ENCODE measurements at places on chromosomes 5 and 9.

DNA sequence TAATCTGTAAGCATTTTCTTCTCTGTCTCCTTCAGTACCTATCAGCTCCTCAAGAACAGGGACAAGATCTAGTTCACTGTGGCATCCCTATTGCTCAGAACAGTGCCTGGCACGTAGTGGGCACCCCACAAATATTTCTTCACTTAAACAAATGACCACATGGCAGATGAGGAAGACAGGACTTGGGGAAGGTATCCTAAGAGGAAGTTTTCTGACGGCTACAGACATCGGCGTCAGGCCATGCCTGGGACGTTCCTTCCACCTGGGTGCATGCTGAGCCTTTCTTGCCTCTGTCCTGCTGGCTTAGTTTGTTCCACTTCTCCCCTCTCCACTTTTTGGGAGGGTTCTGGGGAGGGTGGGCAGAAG, 60.2 kb downstream of the NEURL1B start:
- DNase-seq, result no peak

GRCh38 chr9:87836951-87837705, 45.5 kb upstream of the SPATA31E1 start:
- DNase-seq, result no peak

- DNase-seq, result no peak
Observed at GRCh38 chr5:60598424-60598823, 101.5 kb downstream of the DEPDC1B start.

DNA sequence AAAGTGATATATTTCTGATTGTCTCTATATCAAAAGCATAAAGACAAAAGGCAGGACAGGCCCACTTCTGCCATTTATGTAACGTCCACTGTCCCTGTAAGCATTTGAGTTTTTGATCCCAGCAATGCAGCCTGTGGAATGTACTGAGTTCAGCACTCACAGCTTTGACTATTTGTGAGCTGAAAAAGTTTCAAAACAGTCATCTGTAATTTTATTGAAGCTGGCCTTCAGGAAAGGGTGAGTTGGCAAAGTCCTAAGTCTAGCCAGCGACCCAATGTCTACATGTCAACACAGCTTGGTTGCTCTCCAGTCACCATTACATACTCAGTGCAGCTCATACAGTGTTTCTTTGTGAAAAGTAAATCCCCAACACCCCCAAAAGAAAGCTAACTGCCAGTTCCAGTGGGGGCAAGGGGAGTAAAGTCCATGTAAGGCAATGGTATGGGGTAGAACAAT, 9.7 kb downstream of the LIFR start:
- no peak for DNase-seq

GRCh38 chr5:13478831-13479465, 465.5 kb downstream of the DNAH5 start:
- peak; percentile 45 for DNase-seq

DNA sequence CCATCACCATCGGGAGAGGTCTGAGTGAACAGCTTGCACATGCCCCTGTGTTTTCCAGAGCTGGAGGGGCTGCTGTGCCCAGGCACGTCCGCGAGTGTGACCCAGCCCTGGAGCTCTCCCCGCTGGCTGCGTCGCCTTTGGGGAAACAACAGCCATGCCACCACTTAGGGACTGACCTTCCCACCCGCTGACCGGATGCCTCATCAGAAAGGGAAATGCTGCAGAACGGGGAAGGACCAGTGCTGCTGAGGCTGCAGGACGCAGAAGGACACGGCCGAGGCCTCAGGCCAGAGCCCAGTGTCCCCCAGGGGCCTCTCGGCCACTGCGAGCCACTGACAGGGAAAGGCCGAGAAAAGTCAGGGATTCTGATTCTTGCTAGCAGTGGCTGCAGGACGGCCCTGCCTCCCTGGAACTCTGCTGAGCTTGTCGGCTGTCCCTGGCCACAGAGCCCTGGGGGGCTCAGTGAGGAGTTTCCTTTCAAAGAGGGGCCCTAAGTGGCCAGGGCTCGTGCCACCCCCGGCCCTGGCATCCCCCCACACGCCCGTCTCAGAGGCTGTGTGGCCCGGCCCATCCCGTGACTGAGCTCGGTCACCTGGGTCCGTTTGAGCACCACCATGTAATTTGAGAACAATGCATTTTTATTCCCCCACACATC, 130.8 kb downstream of the ZNF354C start:
- no peak for DNase-seq

Data from choroid plexus epithelial cell (primary cell).